ENCODE measurements at places on chromosomes 1 and 21.
A peak's percentile ranks its signal among the peaks of the same experiment; 100 is the strongest.

- DNase-seq, result no peak
Measured at GRCh38 chr21:35025206-35026152, 23.6 kb downstream of the RUNX1 start.

DNA sequence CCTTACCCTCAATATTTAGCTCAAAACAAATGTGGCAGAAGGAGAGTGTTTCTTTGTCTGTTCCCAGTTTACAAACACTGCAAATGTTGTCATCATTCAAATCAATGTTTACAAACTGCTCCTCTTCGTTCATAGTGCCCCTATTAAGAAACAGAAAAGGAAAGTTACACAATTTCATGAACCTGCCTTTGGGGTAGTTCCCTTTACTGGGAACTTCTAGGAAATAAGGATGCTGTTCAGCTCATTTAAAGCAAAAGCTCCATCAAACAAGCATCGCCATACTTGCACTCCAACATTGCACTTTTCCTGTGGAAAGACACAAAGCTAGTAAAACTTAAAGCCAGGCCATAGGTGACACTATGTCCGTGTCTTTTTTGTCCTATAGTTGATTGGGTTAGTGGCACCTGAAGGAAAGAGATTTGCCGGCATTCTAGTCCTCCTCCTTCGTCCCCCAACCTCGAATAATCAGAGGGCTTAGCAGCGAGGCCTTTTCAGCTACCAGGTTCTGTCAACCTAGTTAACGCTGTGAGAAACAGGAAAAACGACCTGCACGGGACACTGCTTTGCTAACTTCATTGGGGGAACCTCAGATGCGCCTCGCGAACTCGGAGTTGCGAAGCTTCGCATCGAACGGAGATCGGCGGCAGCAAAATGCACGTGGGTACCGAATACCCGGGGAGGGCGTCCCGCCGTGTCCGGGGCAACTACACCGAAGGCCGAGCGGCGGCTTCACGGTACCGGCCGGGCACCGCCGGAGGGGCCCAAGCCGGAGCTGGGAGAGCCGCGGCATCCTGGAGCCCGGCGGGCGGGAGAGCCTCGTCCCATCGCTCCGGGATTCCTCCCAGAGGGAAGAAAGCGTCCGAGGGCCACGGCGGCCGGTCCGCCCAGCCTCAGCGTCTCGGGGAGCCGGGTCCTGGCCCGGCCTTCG, 706 bp downstream of the C21orf91 start:
- DNase-seq, result peak; percentile 23

DNA sequence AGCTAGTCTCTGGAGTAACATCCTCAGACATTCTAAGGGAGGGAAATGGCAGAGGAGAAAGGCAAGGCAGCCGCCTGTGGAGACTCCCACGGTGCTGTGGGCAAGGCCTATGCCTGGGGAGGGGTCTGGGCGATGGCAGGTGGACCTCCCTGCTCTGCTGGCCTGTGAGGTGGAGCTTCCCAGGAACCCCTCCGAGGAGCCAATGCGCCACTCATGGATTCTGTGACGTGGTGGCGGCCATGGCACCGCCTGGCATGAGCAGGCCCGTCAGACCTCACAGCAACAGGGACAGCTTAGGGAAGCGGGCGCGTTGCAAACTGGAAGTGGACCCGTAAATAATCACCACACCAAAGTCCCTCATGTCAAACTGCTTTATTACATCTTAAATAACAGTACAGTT, 6.7 kb upstream of the NADK start:
- DNase-seq, result no peak

DNA sequence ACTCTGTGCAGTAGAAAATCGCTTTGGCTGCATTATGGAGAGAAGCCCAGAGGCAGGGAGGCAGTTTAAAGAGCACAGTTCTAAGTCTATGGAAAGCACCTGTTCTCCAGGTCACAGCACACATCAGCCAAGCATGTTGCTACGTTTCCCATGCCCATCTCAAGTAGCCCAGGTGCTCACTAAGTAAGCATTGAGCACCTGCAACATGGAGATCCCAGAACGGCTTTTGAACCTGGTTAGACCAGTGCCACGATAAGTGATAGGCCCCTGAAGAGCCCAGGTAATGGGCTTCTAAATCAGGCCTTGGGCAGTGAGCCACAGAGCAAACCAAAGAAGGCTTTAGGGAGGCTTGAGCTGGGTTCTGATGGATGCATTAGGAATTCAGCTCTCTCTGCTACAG, 186.2 kb downstream of the C1orf94 start:
- DNase-seq, result no peak

DNA sequence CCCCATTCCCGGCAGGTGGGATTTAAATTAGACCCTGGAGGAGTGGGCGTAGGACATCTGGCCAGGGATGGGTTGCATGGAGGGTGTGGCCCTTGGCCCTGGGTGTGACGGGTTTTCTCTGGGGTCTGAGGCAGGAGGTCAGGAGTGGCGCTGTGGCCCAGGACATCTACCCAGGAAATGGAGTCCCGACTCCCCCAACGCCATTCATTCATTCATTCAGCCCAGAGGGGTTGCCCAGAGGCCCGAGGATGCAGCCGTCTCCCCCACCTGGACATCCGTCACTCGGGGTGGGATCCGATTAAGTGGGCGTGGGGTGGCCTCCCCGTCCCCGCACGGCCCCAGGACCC, 663 bp downstream of the ATP13A2 start:
- DNase-seq, result no peak

Measured in stimulated activated CD8-positive, alpha-beta memory T cell treated with anti-CD3 and anti-CD28 coated beads, Interleukin-15, amount 100 ng/mL, for 24 hours (primary cell).